Activated CD4-positive, CD25-positive, alpha-beta regulatory T cell treated with anti-CD3 and anti-CD28 coated beads, Interleukin-2, amount 50 U/mL, for 16 hours (primary cell): ENCODE measurements at places on chromosomes 4 and X.

- DNase-seq, result no peak
Measured at GRCh38 chrX:115562480-115562847, 1.5 kb downstream of the PLS3 start.

GRCh38 chr4:25694466-25694865 is 38.8 kb downstream of the SLC34A2 start:
- DNase-seq, result no peak

DNA sequence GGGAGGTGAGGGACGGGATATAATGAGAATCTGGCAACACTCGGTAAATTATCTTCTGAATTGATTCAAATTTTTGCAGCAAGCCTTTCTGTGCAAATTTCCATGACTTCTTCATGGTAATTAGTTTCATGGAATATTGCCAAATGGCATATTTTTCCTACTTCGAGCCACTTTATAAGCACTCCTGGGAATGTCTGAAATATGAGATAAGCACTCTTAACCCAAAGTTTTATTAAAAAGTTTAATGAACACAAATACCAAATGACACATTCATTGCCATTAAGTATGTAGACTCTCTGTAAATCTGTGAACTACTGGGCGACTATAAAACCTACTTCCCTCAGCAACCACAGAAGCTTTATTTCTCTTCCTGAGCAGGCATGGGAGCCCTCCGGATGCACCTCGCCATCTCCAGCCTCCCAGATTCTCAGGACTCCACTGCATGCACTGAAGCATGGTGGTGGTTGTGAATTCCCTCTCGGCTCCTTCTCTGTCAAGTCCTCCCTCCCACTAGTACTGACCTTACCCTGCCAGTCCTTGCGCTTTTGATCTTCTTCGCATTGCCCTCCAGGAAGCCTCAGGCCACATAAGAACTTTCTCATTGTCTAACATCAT is 154.4 kb upstream of the RPL34 start:
- no peak for DNase-seq

DNA sequence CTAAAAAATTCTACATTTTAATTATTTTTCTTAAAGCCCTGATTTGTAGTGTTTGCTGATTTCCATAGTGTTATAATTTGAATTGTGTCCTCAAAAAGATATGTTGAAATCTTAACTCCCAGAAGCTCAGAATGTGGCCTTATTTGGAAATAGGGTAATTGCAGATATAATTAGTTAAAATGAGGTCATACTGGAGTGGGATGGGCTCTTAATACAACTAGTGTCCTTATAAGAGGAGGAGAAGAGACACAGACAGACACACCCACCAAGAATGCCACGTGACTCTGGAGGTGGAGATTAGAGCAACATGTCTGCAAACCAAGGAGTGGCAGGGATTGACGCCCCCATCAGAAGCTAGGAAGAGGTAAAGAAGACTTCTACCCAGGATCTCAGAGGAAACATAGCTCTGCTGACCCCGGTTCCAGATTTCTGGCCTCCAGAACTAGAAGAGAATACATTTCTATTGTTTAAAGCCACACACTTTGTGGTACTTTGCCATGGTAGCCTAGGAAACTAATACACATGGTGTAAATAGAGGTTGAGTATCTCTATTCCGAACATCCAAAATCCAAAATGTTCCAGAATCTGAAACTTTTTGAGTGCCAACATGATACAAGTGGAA is 70.5 kb upstream of the IRF2 start:
- no peak for DNase-seq

DNA sequence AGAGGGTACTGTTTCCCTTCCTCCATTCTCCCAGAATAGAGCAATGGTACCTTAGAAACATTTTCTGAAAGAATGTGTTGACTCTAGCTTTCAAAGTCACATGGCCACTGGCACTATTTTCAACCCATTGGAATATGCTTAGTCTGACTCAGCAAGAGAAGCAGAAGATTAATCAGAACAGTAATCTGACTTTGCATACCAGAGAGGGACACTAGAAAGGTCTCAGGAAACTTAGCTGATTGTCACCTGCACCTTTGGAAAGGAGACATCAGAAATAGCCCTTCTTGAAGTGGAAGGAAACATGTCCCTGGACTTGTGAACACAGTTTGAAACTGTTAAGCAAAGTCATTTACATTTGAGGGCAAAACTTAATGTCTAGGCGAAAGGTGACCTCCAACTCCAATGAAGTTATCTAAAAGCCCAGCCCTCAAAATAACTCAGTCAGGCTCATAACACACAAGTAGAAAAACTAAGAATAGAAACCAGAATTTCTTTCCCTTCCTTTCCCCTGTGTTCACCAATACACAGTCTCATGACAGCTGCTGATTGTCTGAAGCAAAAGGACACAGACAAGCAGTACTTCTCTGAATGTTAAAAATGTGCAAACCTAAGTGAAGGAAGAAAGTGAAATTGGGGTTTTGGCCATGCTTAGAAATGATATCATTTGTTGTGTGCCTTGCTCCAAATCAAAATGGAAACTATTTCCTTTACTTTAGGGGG is 270.8 kb downstream of the GRIA3 start:
- DNase-seq, result no peak

GRCh38 chrX:34638116-34638515 is 19.0 kb downstream of the TMEM47 start:
- no peak for DNase-seq

- DNase-seq, result no peak
Measured at GRCh38 chr4:106762666-106763443, 273.3 kb downstream of the DKK2 start.

GRCh38 chrX:22095286-22095685 is 63.2 kb downstream of the PHEX start:
- no peak for DNase-seq

DNA sequence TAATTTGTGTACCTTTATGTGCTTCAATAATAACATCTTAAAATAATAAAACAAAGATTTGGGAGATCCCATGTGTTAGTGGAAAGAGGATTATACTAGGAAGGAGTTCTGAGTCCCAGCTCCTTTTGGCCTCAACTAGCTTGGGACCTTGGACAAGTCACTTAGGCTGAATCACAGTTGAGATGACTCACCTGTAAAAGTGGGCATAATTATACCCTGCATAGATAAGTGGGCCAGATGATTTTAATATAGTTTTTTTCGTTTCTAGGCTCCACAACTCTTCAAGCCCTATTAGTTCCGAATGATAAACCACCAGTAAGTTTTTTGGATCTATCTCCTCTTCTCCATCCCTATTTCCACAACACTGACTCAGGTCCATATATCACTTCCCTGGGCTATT is 131.8 kb downstream of the ENOX2 start:
- no peak for DNase-seq

- DNase-seq, result no peak
Measured at GRCh38 chrX:38800981-38801845, at the start of gene MID1IP1. TSS of gene MID1IP1 (plus strand) at chrX:38801459. CDS start at chrX:38804947, 3,488 bp downstream.

DNA sequence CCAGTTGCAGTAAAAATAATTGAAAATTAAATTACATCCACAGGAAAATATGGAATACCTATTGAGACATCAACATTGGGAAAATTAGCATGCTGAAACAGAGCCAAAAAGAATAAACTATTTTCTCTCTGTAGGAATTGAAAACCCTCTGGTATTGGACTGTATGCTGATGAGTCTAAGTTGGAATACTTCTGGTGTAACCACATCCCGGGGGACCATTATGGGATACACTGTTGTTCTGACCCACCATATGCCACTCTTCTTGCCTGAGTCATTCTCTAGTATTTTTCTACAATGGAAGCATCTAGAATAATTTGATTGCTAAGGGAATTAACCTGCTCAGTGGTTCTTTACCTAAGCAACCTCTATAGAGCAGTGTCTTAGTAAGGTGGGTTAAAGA is 640.7 kb upstream of the AGA start:
- DNase-seq, result no peak

DNA sequence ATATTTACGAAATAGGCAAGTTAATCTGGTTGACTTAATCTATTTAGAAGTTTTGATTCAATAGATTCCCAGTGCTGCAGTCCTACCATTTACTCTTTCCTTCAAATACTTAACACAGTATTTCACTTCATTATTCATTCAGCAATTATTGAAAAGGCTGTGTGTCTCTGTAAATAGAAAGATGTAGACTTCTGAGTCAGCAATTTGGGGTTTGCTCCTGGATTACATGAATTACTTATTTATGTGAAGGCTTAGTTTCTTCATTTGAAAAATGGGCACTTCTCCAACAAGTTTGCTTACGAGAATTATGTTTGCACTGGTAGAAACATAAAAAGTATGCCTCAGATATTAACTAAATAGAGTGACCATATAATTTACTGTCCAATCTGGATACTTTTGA is 17.4 kb downstream of the ADAM29 start:
- no peak for DNase-seq

DNA sequence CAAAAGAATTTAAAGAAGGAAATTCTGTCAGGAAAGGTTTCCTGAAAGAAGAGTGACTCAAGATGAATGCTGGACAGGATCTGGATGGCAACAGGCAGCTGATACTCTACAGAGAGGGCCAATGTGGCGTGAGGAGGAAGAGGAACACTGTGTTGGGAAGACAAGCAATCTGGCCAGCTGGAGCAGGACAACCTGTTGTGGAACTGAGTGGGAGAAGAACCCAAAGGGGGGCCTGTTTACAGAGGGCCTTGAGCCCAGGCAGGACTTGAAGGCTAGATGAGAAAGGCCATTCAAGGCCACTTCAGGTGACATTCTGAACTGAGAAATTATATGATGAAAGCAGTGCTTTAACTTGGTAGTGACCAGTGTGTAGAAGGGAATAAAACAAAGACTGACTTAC is 8.5 kb downstream of the OTUD4 start:
- DNase-seq, result no peak

DNA sequence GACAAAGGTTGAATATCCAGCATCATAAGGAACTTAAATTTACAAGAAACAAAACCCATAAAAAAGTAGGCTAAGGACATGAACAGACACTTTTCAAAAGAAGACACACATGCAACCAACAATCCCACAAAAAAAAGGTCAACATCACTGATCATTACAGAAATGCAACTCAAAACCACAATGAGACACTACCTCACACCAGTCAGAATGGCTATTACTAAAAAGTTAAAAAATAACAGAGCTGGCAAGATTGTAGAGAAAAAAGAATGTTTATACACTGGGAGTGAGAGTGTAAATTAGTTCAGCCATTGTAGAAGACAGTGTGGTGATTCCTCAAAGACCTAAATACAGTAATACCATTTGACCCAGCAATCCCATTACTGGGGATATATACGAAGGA is 474.7 kb downstream of the TRIML1 start:
- DNase-seq, result no peak

DNA sequence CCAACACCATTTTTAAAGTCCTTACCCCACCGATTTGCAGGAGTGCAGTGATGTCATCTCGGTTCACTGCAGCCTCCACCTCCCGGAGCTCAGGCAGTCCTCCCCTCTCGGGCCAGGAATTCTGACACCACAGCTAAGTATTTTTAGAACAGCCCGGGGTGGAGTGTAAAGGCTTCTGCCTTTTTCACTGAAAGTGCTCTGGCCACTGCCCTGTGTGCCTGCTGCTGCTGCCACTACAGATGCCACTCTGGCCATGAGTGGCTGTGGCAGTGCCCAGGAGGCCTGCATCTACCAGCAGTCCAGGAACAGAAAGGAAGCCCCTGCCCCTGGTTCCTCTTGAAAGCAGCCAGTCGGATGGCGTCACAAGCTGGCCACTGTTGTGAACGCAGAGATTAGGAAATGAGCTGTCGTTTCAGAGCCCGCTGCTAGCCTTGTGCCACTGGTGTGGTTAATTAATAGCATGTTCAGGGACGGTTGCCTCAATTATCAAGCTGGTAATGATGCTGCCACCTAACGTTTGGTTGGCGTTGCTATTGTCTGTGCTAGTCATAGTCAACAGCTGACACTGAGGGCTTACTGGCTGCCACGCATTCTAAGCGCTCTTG is 23.6 kb upstream of the TBC1D14 start:
- no peak for DNase-seq

DNA sequence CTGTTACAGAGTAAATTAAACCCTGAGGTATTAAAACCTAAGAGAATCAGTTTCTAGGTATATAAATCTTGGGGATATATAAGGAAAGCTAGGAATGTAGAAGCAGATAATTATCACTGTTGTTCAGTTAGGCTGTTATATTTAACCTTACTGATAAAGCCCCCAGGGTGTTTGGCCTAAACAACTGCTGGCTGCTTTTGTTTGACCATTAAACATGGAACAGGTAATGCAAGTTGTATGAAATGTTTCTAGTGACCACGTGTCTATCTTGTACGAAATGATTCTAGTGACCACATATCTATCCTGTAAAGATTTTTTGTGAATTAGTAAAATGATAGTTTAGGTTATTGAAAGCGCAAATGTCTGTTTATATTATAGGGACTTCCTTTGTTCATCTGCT is 52.6 kb downstream of the SGMS2 start:
- DNase-seq, result no peak

- no peak for DNase-seq
Measured at GRCh38 chr4:105555409-105555808, 3.0 kb downstream of the ARHGEF38 start.

- DNase-seq, result no peak
Measured at GRCh38 chr4:80787306-80787705, 243.2 kb upstream of the BMP3 start.

- no peak for DNase-seq
Measured at GRCh38 chr4:149166876-149167275, 648.8 kb downstream of the IQCM start.

- no peak for DNase-seq
Measured at GRCh38 chrX:13005661-13006473, 31.0 kb downstream of the TMSB4X start.

DNA sequence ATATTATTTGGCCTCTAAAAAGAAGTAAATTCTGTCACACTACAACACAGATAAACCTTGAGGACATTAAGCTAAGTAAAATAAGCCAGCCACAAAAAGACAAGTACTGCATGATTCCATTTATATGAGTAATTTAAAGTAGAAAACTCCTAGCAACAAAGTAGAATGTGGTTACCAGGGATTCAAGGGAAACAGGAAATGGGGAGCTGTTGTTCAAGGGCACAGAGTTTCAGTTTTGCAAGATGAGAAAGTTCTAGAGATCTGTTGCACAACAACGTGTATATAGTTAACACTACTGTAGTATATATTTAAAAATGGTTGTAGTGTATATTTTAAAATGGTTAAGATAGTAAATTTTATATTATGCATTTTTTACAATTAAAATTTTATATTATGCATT is 25.4 kb downstream of the SEC31A start:
- no peak for DNase-seq

DNA sequence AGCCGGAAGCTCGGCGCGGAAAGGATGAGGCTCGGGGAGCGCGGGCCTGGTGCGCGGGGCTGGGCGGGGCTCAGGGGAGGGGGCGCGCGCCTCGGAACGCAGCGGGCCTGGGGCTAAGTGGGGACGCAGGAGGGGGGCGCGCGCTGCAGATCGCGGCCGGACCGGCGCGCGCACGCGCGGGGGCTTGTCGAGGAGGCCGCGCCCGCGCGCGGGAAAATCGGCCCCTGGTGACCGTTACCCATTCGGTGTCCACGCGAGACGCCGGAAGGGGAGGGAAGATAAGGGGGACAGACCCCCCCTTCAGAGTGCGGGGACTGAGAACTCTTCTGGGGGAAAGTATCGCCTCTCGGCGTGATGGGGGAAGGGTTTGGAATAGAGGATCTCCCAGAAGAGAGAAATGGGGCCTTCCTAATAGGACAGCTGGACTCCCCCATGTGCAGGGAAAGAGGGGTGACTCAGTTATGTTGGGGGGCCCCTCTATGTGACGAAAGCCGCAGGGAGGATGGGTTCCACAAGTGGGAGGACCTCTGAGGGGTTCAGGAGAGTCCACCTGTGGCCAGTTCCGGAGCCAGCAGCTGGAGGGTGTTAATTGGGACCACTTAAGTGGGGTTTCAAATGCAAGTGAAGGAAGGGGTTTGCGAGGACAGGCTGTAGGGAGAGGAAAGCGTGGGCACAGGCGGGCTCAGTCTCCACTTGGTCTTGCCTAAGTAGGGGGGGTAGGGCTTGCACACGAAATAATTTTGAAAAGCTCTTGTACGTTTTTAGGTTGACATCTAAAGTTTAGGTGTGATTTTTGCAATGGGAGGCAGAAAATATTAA is 584 bp downstream of the SUV39H1 start:
- DNase-seq, result no peak
